ENCODE measurements at places on chromosomes 4 and X. TPM values are rescaled to one million over a fixed set of nuclear protein-coding genes. Genes with fewer than 3 reads are reported as not detected.

Gene GUCY2F
- total RNA-seq: under 0.01 TPM

Gene MAGED4B
- total RNA-seq: 22.1 TPM

Gene NR3C2
- 7.4 TPM for total RNA-seq

Gene ABCG2
- 1.3 TPM for total RNA-seq
